ENCODE measurements at places on chromosomes 12 and 14.

DNA sequence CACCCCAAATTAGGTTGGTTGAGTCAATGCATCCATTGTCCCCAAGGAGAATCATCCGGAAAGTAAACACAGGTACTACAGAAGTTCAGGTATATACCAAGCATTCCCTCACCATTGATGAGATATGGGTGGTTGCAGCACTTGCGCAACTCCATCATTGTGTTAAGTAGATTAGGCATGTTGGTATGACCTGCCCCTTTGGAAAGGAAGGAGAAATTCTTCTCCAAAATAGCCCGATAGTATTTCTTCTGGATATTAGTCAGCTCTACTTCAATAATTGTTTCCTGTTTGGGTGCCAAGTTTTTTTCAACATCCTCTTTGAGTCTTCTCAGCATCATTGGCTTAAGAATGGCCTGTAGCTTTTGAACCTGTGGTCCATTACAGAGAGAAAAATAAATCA, 21.3 kb upstream of the SUPT16H start:
- DNase-seq = no peak

- no peak for DNase-seq
Measured at GRCh38 chr12:96457191-96457930, 32.0 kb upstream of the CFAP54 start.

DNA sequence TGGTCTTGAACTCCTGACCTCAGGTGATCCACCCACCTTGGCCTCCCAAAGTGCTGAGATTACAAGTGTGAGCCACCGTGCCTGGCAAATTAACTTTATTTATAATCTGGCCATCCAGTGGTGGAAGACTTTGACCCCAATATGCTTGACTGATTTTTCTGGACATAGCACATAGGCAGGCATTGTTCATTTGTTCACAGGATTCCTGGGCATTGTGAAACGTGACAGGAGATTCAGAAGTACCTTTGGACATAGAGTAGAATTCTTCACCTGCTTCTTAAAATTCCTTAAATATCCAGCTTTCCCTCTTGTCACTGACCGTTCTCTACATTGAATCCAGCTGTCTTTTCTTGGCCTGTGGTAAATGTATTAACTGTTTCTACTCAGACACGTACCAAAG, 103.1 kb downstream of the SCN8A start:
- no peak for DNase-seq

GRCh38 chr12:132700212-132700822, 10.3 kb upstream of the PGAM5 start:
- DNase-seq = no peak

GRCh38 chr12:2297658-2298057, 244.9 kb downstream of the CACNA1C start:
- DNase-seq = no peak

GRCh38 chr14:24908592-24909236, 141.2 kb downstream of the STXBP6 start:
- DNase-seq = no peak

GRCh38 chr12:76422543-76423438, 74.6 kb upstream of the BBS10 start:
- DNase-seq = no peak

DNA sequence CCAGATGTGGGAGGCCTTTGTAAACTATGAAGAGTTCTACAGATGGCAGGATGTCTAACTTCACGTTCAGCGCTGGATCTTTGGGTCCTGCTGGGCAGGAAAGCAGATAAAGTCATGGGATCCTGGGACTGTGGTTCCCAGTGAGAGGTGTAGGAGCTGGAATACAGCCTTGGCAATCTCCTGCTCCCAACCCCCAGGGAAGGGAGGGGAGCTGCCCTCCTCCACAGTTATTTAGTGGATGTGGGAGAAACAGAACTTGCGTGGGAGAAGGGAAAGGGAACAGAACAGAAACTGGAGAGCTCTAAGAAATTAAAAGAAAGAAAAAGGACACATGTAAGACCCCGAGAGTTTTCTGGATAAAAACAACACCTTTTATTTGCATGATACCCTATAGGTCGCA, 37.0 kb downstream of the NUAK1 start:
- DNase-seq = no peak
